ENCODE measurements at places on chromosomes 5 and 9.

GRCh38 chr5:59360130-59360555, 533.4 kb downstream of the PDE4D start:
- no peak for DNase-seq

DNA sequence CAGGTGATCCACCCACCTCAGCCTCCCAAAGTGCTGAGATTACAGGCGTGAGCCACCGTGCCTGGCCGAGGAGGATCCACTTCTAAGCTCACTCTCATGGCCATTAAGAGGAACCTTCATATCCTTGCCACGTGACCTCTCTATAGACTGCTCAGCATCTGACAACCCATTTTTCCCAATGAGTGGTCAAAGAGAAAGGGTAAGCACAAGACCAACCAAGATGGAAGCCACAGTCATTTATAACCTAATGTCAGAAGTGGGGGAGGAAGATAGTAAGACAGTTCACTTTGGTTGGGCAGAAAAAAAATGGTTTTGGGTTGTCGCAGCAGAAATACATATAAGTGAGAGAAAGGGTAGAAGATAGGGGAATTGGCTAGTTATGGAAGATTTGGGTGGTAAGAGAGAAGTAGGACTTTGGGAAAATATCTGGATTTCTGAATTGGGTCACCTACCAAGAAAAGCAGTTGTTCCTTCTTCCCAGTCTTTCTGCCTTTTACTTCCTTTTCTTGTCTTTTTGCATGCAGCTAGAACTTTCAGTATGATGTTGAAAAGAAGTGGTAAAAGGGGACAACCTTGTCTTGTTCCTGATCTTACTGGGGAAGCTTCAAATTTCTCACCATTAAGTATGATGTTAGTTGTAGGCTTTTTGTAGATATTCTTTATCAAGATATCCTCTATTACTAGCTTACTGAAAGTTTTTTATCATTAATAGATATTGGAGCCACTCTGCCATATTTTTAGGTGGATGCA, 15.6 kb downstream of the SNX2 start:
- no peak for DNase-seq

GRCh38 chr5:159448841-159449407, 118.6 kb upstream of the IL12B start:
- DNase-seq = no peak

GRCh38 chr5:35345222-35345621, 114.9 kb upstream of the PRLR start:
- no peak for DNase-seq

- DNase-seq = no peak
Observed at GRCh38 chr9:127690735-127691134, 16.1 kb upstream of the CFAP157 start.

Data from SW480 (cell line).